ENCODE measurements at places on chromosomes 1 and 21. TPM values are rescaled to one million over a fixed set of nuclear protein-coding genes. Genes with fewer than 3 reads are reported as not detected.

- DNase-seq = no peak
These were observed 446.0 kb upstream of the LRRC7 start for GRCh38 chr1:69121723-69122122.

The KDF1 gene
- total RNA-seq = 1.2 TPM

The CNR2 gene
- total RNA-seq = not detected

The LIN28A gene
- total RNA-seq = not detected

The INAVA gene
- total RNA-seq = 0.22 TPM

GRCh38 chr1:78839704-78840277 is 166.7 kb downstream of the ADGRL4 start:
- DNase-seq = no peak

The NRIP1 gene
- total RNA-seq = 50.1 TPM

The FGR gene
- total RNA-seq = 3.2 TPM

DNA sequence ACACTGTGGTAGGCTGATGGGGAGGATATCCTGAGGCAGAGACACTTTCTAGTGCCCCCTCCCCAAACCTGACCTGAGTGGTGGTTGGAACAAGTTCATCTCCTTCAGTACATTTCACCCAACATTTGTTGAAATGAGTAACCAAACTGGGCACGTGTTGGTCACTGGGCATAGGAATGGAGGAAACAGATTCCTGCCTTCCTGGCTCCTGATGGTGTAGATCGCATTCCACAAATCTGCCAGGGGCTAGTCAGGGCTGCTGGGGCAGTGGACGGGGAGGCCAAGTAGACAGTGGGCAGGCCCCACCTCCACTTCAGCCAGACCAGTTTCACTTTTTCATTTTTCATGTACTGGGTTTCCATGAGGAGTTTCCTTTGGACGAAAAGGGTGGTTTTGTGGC is 16.5 kb upstream of the ALX3 start:
- no peak for DNase-seq

The SLAMF9 gene
- total RNA-seq = not detected

The TDRD5 gene
- total RNA-seq = not detected

- DNase-seq = no peak
These were observed 9.5 kb downstream of the ERG start for GRCh38 chr21:38488640-38489270.

The DRAM2 gene
- 35.7 TPM for total RNA-seq

DNA sequence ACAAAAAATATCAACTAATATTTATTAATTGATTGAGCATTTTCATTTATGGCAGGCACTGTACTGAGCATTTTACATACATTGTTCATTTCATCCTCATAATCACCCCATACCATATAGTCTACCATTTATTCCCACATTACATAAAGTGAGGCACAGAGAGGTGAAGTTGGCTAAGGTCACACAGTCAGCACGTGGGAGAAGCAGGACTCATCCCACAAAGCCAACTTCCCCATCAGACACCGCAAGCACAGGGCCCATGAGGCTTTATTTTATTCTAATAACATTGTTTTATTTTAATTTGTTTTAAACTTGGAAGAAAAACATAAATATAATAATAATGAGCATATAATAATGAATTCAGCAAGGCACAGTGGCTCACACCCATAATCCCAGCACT is 43.1 kb upstream of the CAPZB start:
- no peak for DNase-seq

GRCh38 chr21:36677443-36677842 is 21.5 kb upstream of the SIM2 start:
- no peak for DNase-seq

The ARHGEF2 gene
- 62.4 TPM for total RNA-seq
